ENCODE measurements at places on chromosomes 2 and 18.

GRCh38 chr2:237923481-237924163, 43.2 kb upstream of the UBE2F start:
- peak; percentile 70 for DNase-seq

DNA sequence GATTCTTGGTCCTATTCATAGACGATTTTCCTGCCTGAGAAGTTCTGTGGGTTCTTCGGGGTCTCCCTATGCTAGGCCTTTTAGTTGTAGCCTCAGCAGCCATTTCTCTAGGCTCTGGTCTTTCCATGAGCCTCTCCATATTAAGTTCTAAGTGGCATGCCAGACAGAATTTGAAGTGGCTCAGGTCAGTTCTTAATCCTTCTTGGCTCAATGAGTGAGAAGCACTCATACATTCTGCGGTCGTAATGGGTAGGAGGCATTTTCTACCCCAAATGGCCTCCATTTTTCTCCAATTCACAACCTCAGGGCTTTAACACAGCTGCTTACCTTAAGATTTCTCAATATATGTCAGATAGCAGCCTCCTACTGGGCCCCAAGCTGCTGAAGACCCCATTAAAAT, 405.3 kb upstream of the GALNT5 start:
- DNase-seq = no peak

DNA sequence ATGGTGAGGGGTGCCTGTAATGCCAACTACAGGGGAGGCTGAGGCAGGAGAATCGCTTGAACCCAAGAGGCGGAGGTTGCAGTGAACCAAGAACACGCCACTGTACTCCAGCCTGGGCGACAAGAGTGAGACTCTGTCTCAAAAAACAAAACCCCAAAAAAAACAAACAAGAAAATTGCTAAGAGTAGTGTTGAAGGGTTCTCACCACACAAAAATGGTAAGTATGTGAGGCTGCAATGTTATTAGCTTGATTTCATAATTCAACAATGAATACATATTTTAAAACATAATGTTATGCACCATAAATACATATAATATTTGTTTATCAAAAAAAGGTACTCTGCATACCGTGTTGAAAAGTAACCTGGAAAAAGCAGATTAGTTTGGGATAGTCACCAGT, 45.8 kb downstream of the PSMG2 start:
- DNase-seq = no peak

DNA sequence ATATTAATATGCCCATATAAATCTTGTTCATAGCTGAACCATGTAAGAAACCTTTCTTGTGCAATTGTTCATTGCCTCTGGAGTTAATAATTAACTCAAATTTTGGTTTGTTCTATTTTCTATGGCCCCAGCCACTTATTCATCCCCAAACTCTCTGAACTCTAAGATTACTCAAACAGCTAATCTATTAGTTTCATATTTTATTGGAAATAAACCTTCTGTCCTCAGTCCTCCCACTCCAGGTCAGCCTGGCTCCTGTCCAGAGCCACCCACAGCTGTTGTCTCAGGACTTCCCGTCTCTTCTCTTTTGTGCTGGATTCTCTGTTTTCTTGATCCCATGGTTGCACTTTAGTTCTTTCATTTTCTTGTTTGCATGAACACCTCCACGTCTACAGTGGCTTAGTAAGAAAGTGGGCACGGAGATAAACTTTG, 4.4 kb upstream of the RNF103 start:
- no peak for DNase-seq

GRCh38 chr2:41510108-41510507, 537.7 kb upstream of the PKDCC start:
- DNase-seq = peak; percentile 9

DNA sequence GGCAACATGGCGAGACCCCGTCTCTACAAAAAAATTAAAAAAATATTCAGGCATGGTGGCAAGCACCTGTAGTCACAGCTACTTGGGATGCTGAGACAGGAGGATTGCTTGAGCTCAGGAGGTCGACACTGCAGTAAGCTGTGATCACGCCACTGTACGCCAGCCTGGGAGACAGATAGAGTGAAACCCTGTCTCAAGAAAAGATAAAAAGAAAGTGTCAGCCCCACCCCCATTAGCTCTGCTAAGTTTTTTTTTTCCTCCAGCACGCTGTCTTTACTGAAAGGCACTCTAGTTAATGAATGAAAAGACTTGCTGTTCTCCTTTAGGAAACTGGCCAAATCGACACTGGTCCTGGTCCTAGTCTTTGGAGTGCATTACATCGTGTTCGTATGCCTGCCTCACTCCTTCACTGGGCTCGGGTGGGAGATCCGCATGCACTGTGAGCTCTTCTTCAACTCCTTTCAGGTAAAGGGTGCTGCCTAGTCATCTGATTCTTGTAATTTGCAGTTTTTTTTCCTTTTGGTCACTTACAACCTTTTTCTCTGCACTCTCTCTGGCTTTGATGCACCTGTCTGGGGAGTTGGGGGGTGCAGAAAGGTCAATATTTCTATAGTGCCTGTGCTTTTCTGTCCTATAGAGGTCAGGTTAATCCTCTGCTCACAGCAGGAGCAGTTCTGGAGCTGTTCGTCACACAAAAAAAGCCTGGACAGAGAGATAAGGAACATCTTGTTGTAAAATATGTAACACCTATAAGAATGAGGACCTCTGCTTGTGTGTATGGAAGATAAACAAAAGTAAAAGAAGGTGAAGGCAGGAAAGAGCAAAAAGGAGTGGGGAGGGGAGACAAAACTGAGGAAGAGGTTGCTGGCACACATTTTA, 82.3 kb downstream of the PTH2R start:
- no peak for DNase-seq

GRCh38 chr18:68033466-68033865, 516.9 kb upstream of the DSEL start:
- no peak for DNase-seq
